H54 (cell line): ENCODE measurements at places on chromosomes 11 and 22.

- no peak for DNase-seq
These were observed 93.5 kb upstream of the TIMP3 start for GRCh38 chr22:32707971-32708370.

DNA sequence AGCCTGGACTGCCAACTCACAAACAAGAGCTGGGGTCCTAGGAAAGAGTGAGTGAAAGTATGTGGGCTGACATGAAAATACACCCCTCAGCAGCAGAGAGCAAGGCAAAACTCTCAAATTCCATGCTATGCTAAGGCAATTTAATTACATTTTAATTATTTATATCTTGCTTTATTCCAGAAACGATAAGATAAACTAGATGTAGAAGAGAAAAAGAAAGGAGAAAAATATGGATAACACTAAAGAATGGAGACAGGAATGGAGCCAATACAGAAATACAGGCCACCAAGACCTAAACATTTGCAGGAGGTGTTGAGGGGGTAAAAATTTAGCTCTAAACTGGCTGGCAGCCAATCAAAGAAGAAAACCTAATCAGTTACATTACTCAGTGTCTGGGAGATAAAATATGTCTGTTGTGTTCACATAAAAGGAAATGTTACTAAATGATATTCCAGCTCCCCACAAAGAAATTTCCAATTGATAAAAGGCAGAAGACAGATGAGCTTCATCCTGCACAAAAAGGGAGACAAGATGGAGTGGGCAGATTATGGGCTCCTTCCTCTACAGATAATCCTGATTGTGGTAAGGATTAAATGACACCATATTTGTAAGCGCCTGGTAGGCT lies 223.5 kb upstream of the BLID start:
- no peak for DNase-seq

DNA sequence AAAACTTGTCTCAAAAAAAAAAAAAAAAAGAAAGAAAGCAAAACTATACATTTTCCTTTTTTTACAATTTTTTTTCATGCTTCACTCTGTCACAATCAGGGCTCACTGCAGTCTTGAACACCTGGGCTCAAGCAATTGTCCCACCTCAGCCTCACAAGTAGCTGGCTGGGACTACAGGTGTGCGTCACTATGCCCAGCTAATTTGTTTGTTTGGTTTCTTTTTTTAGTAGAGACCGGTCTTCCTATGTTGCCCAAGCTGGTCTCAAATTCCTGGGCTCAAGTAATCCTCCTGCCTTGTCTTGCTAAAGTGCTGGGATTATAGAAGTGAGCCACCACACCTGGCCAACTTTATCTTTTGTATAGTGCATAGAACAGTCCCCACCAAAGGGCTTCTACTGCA lies 15.0 kb upstream of the CXCR5 start:
- no peak for DNase-seq

DNA sequence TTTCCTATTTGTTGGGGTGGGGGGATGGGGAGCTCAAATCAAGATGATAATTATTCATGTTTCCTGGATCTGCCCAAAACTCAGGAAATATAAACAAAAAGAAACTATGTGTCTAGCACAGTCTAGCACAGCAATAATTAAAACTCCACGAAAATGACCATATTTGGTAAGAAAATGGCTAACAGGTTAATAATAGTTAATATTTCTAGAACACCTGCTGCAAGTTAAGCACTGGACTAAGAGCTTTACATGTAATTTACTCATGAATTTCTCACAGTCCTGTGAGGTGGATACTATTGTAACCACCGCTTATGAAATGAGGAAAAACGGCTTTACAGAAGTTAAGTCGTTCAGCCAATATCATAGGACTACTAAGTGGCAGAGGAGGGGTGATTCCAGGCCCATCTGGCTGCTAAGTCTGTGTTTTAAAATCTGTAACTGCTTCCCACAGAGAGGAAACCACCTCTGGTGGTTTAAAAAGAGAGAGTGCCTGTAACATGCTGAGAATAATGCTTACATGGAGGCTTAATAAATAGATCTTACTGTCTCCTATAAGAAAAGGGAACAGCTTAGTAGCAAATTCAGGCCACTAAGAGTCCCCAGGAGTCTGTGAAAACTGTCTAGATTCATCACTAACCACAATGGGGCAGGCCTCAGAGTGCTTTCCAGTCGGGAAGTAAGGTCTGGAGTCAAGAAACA lies 11.0 kb upstream of the AMOTL1 start:
- DNase-seq: no peak

DNA sequence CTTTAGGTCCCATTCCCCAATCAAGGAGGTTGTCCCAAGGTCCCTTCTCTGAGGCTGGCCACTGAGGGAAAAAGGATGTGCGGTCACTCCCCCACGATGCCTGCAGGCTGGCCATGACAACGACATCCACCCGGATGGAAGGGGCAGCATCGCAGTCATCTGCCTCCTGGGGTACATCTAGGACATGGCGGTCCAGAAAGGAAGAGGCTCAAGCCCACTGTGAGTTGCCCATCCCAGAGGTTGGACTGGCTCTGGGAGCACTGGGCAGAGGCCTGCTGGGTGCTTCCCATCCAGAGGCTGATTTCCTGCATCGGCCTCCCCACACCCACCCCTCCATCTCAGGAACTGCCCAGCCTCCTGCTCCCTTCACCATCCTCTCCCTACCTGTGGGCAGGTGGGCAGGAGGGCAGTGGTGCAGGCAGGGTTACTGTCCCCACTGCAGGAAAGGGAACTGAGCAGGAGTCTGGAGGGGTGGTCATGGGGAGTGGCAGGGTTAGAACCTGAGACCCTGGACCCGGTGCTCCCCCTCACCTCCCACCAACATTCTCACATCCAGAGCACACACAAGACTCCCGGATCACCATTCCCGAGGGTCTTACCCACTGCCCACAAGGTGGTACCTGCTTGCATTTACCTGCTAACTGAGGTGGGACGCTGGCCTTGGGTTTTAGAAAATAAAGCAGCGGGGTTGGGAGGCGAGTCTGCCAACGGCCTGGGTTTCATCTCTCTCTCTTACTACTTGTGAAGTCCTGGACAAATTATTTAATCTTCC lies 4.4 kb downstream of the RCE1 start:
- DNase-seq: no peak

DNA sequence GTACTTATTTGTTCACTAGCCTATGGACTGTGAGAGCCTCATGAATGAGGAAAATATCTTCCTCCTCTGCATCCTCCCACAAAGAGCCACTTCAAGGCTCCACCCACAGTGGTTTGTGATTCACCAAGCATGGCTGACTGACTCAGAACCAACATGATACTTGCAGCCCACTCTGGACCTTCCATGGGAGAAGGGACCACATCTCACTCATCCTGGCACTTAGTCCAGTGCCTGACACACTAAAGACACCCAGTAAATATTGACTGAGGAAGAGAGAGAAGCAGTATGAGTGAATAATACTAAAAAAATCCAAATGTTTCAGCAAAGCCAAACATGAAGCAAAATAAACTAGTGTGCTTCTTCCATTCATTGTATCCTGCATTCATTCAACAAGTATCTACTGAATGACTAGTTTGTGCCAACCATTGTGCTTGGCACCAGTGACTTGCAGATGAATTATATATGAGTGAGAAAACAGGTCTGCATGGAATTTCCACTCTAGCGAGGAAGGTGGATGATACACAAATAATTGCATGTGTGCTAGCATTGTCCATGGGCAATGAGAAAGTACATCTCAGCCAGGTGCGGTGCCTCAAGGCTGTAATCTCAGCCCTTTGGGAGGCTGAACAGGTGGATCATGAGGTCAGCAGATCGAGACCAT lies 54.9 kb upstream of the BLID start:
- no peak for DNase-seq

- DNase-seq: no peak
These were observed 225.9 kb downstream of the BRD1 start for GRCh38 chr22:49601614-49602321.

- no peak for DNase-seq
These were observed 144.9 kb downstream of the BCR start for GRCh38 chr22:23325183-23325582.

- no peak for DNase-seq
These were observed 101.7 kb downstream of the ATM start for GRCh38 chr11:108324587-108324986.

DNA sequence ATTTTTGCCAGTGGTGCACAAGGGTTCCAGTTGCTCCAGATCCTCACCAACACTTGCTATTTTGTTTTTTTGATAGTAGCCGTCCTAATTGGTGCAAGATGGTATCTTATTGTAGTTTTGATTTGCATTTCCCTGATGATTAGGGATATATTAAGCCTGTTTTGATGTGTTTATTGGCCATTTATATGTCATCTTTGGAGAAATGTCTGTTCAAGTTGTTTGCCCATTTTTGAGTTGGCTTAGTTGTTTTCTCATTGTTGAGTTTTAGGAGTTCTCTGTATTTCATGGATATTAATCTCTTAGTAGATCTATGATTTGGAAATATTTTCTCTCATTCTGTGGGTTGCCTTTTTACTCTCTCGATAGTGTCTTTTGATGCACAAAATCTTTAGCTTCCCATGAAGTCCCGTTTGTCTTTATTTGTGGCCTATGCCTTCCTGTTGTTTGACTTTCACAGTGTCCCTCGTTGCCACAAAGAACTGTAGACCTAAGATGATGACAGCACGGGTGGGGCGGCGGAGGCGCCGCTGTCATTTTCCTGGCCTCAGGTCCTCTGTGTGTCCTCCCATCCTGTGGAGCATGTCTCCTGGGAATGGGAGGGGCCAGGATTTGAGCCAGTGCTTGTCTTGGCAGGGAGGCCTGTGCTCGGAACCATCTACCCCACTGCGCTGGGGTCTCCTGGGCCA lies 33.5 kb downstream of the LRP5 start:
- DNase-seq: no peak

GRCh38 chr11:36109850-36110606 lies 166.2 kb downstream of the LDLRAD3 start:
- DNase-seq: no peak

- peak; percentile 57 for DNase-seq
These were observed 7.6 kb upstream of the KCTD17 start for GRCh38 chr22:37043828-37044538.

DNA sequence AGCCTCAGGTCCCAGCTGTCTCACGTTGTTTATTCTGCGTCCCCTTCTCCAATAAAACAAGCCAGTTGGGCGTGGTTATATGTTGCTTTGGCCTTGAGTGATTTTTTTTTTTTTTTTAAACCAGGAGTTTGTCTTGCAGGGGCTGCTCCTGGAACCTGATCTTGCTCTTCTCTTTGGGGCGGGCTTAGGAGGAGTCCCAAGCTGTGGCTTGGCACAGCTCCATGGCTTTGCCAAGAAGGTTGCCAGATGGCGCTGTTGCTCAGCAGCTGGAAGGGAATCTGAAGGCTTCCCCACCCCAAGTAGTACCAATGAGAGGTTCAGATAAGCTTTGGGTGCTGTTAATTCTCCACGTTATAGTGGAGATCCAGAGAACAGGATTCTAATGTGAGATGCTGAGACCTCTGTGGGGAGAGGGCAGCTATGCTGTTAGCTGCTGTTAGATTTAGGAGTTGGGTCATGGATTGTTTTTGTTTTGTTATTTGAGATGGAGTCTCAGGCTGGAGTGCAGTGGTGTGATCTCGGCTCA lies 2.0 kb upstream of the FERMT3 start:
- peak; percentile 88 for DNase-seq

- DNase-seq: no peak
These were observed 62.5 kb downstream of the SHANK2 start for GRCh38 chr11:71189768-71190315.

GRCh38 chr22:49915610-49916009 lies 2.6 kb downstream of the ALG12 start:
- DNase-seq: no peak

DNA sequence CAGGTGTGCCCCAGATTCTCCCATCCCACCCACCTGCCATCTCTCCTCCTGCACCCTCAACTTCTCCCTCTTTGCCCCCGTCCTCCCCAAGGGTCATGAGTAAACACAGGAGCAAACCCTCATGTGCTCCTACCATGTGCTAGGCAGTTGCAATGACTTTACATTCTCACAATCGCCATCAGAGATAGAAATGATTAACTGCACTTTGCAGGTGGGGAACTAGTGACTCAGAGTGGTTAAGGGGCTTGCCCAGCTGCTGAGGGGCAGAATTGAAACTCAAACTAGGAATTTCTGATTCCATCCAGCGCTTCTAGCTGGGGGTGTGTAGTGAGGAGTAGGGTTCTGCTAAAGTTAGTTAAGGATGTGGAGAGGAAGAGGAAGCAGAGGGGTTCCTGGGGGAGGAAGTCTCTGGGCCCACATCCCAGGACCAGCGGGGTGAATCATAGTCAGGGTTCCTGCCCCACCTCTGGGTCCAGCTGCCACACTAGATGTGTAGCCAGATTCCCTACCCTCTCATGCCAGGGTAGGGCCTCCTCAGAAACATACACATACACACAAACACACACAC lies 16.0 kb upstream of the PRG2 start:
- peak; percentile 37 for DNase-seq

DNA sequence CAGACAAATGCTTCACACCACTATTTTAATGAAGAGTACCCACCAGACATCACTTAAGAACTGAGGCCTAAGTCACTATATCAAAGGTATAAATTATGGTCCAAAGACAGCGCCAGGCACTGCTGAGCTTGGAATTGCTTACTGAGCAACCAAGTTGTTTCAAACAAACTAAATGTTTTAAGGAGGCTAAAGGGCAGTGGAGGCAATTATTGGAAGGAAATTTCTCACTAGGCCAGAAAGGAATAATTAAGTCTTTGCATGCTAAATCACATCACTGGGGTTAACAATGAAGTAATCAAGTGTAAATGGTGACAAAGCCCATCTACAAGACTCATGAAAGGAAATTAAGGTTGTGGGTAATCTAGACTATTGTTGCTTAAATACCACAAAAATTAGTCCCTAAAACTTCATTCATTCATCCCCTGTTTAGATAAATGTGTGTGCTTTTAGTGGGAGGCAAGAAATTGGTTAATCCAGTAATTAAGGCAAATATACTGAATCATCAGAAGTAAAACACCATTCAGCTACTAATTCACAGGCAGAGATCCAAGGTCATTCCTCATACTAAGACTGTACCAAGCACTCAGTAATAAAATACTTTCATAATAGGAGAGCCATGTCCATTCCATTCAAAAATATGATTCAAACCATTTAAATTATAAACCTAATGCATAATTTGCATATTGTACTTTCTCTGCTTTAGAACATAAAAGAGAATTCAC lies 21.2 kb downstream of the LGR4 start:
- no peak for DNase-seq

- no peak for DNase-seq
These were observed 61.1 kb upstream of the PICALM start for GRCh38 chr11:86129740-86130540.

- no peak for DNase-seq
These were observed 91.2 kb downstream of the ARHGAP42 start for GRCh38 chr11:100778166-100778785.

DNA sequence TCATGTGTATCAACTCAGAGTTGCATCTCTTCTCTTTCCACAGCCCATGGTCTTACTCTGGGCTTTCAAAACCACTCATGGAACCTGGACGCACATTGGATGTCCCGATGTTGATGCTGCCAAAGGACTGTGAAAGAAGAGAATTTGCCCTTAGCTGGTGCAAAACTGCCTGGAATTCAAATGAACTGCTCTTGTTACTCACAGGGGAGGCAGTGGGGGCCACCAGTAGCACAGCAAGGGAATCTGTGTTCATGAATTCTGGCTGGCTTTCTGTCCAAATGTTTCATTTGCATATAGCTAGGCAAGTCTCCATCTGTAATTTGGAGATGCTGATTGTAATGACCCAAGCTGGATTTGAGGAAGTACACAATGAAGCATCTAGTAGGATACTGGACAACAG lies 24.9 kb downstream of the LMO2 start:
- no peak for DNase-seq

- no peak for DNase-seq
These were observed 61.0 kb upstream of the MYO18B start for GRCh38 chr22:25680956-25681355.
